ENCODE measurements at places on chromosomes 7 and 10.

- H3K4me3 ChIP-seq: no peak overlapping the region
- peak; percentile 95 for DNase-seq
- no peak overlapping the region for H3K27ac ChIP-seq
- peaks cover 3% of the 10 kb centered on the region for H3K4me1 ChIP-seq
Observed at GRCh38 chr10:122062831-122063674, 74.1 kb downstream of the TACC2 start.

DNA sequence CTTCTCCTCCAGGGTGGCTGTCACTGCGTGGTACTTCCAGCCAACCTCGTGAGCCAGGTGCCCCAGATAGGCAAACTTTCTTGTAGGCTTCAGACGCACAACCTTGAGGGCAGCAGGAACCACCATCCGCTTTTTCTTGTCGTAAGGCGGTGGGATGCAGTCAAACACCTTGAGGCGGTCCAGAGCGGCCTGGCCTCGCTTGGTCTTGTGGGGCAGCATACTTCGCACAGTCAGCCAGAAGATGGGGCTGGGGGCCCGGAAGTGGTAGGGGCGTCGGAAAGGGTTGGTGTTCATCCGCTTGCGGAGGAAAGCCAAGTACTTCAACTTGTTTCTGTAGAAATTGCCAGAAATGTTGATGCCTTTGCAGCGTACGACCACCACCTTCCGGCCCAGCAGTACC is 17.4 kb downstream of the SHOC2 start:
- H3K27me3 ChIP-seq: no peaks in the 10 kb centered on the region
- DNase-seq: no peak
- no peak overlapping the region for H3K27ac ChIP-seq
- H3K4me3 ChIP-seq: no peak overlapping the region
- H3K36me3 ChIP-seq: no peaks in the 10 kb centered on the region

- DNase-seq: no peak
- no peaks in the 10 kb centered on the region for H3K36me3 ChIP-seq
Observed at GRCh38 chr7:95276114-95276513, 48.2 kb downstream of the PON1 start.

DNA sequence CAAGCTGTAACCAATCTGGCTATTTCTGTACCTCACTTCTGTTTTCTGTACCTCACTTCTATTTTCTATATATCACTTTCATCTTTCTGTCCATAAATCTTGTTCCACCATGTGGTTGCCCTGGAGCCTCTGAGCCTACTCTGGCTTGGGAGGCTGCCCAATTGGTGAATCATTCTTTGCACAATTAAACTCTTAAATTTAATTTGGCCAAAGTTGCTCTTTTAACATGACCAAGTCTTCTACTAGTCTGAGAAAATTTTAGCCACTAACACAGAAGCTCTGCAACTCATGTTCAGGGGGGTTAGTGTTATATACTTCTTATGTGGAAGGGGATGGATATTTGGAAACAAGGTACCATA is 503.5 kb downstream of the KIF20B start:
- H3K27me3 ChIP-seq: no peaks in the 10 kb centered on the region
- H3K36me3 ChIP-seq: no peaks in the 10 kb centered on the region
- H3K4me3 ChIP-seq: no peak overlapping the region
- H3K4me1 ChIP-seq: no peaks in the 10 kb centered on the region
- no peak overlapping the region for H3K27ac ChIP-seq

DNA sequence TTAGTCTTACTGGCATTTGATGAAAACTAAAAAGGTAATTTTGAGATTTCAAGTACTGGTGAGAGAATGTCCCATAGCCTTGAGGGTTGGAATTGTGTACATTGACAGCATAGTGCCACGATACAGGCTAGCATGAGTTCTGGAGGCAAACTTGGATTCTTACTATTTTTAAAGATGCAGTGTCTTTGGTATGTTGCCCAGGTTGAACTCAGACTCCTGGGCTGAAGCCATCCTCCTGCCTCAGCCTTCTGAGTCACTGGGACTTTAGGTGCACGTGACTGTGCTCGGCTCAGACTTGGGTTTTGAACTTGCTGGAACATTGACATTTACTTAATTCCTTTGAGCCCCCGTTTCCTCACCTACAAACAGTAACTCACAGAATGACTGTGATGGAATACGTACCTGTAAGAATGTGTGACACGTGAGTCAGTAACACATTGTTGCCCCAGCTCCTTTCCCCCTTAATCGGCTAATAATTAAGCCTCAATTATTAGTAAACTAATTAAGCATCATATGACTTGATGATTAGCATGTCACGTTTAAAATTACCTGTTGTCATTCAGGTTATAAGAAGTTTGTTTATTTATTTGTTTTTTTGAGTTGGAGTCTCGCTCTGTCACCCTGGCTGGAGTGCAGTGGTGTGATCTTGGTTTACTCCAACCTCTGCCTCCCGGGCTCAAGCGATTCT is 10.6 kb downstream of the DNAJB6 start:
- DNase-seq: no peak
- H3K36me3 ChIP-seq: no peaks in the 10 kb centered on the region

All from mesendoderm (in vitro differentiated cells).